ENCODE measurements at places on chromosomes 6 and 20.
A peak's percentile ranks its signal among the peaks of the same experiment; 100 is the strongest.

GRCh38 chr6:94349227-94349626, 929.9 kb upstream of the EPHA7 start:
- no peaks in the 10 kb centered on the region for H3K27me3 ChIP-seq
- H3K27ac ChIP-seq: no peak overlapping the region
- H3K4me3 ChIP-seq: no peak overlapping the region
- DNase-seq: no peak

- H3K36me3 ChIP-seq: peaks cover 72% of the 10 kb centered on the region
- no peak overlapping the region for H3K4me3 ChIP-seq
Measured at GRCh38 chr20:48959899-48960550, 38.5 kb downstream of the ARFGEF2 start.

- no peak overlapping the region for H3K4me3 ChIP-seq
- peaks cover 13% of the 10 kb centered on the region for H3K4me1 ChIP-seq
- H3K27ac ChIP-seq: no peak overlapping the region
- no peaks in the 10 kb centered on the region for H3K36me3 ChIP-seq
- peaks cover 8% of the 10 kb centered on the region for H3K27me3 ChIP-seq
Measured at GRCh38 chr6:116444092-116444491, 17.1 kb upstream of the CALHM6 start.

DNA sequence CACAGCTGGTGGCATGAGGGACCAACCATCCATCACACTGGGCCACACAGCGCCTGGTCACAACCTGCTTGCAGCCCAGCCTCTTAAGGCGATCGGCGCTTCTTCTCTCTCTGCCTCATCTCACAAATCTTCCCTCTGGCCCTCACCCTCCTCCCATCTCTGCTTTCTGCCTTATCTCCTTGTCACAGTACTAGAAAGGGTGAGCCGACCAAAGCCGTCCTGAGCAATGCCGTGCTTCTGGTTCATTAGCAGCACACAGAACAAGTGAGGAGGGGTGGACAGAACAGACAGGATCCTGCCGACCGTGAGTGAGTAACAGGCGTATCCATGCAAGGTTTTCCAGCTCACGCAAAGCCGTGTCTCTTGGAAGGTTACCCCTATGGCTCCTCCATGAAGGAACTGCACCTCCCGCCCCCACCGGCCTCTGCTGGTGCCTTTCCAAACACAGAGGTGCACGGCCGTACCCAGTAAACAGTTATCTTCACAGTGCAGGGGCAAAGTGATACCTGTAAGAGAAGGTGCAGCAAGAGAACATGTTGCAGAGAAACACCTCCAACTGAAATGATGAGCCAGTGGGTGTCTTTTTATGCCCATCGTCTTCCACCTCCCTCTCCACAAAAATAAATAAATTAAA, 331.7 kb downstream of the FARS2 start:
- H3K27me3 ChIP-seq: no peaks in the 10 kb centered on the region
- no peak for DNase-seq
- H3K4me3 ChIP-seq: no peak overlapping the region

DNA sequence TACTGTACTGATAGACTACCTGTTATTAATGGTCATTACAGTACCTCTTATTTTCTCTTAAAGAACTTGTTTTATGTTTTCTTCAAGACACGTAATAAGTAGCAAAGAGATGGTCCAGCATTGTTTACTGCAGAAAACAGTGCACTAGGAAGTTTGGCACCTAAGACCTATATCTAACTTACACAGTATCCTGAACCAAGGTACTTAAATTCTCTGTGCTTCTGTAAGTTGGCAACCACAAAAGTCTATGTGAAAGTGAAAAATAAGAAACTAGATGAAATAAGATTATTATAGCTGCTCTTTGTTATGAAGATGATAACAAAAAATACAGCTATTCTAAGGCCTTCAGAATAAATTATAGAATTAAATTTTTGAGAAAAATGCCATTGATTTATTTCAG, 411.7 kb upstream of the SOX4 start:
- no peaks in the 10 kb centered on the region for H3K27me3 ChIP-seq
- DNase-seq: no peak
- H3K4me1 ChIP-seq: peaks cover 8% of the 10 kb centered on the region
- peaks cover 36% of the 10 kb centered on the region for H3K36me3 ChIP-seq
- no peak overlapping the region for H3K27ac ChIP-seq

GRCh38 chr6:20711518-20711917, 177.3 kb downstream of the CDKAL1 start:
- no peak overlapping the region for H3K4me3 ChIP-seq
- H3K27me3 ChIP-seq: no peaks in the 10 kb centered on the region
- DNase-seq: no peak
- peaks cover 49% of the 10 kb centered on the region for H3K4me1 ChIP-seq

DNA sequence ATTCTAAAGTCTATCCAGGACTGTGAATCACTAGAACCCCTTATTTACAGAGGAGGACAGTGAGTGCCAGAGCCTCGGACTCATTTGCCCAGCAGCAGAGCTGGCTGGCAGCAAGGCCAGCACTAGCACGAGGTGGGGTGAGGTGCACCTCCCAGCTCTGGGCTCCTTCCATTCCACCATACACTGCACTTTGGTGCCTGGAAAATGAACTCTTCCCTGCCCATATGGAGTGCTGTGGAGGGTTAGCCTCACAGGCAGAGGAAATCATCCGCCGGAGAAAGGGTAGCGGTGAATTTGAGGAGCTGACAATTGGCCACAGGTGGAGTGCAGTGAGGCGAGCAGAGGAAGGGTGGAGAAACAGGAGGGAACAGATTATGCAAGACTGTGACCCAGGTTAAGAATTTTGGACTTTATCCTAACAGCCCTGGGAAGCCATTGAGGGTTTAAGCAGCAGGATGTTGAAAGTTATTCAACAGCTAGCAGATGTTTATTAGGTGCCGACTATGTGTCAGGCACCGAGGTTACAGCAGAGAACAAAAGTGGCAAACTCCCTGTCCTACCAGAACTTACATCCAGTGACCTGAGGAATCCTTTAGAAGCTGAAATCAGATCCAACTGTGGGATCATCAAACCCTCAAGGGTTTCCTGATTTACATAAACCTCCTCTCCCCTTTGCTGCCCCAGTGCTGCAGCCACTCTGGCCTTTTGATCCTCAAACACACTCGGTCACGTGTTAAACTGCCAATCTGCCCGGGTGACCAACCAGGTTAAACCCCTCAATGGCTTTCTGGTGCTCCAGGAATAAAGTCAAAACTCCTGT, 6.2 kb downstream of the TRIM26 start:
- H3K27ac ChIP-seq: no peak overlapping the region
- no peak overlapping the region for H3K4me3 ChIP-seq
- H3K27me3 ChIP-seq: no peaks in the 10 kb centered on the region
- DNase-seq: no peak

DNA sequence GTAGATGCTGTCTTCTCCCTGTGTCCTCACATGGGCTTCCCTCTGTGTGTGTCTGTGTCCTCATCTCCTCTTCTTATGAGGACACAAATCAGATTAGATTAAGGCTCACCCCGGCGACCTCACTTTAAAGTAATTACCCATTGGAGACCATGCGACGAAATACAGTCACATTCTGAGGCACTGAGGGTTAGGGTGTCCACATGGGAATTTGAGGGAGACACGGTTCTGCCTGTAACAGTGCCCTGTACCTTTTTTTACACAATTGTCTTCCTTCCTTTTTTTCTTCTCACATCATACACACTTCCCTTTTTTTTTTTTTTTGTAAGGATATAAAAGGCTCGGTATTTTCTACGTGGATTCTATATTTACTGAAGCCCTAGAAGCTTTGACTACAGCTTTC, 48.9 kb downstream of the DEK start:
- peaks cover 27% of the 10 kb centered on the region for H3K4me1 ChIP-seq
- peaks cover 75% of the 10 kb centered on the region for H3K36me3 ChIP-seq
- H3K27ac ChIP-seq: peak overlapping the region; percentile 59
- no peak overlapping the region for H3K4me3 ChIP-seq

DNA sequence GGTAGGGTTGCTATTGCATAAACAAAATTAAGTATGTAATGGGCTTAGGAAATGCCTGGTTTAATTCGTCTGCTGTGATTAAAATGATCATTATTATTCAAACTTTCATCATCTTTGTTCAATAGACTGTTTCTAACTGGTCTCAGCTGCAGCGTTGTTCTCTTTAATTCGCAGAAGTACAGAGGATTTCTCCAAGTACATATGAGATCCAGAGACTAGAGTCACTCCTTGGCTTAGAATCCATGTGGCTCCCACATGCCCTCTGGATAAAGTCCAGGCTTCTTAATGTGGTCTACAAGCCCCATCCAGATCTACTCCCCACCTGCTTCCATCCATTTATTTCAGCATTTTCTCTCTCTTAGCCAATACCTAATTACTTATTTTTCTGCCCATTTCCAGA, 1.1 kb upstream of the ZBTB24 start:
- H3K27me3 ChIP-seq: no peaks in the 10 kb centered on the region
- DNase-seq: no peak
- no peak overlapping the region for H3K27ac ChIP-seq
- H3K4me3 ChIP-seq: peak overlapping the region; percentile 74
- H3K36me3 ChIP-seq: peaks cover 32% of the 10 kb centered on the region

DNA sequence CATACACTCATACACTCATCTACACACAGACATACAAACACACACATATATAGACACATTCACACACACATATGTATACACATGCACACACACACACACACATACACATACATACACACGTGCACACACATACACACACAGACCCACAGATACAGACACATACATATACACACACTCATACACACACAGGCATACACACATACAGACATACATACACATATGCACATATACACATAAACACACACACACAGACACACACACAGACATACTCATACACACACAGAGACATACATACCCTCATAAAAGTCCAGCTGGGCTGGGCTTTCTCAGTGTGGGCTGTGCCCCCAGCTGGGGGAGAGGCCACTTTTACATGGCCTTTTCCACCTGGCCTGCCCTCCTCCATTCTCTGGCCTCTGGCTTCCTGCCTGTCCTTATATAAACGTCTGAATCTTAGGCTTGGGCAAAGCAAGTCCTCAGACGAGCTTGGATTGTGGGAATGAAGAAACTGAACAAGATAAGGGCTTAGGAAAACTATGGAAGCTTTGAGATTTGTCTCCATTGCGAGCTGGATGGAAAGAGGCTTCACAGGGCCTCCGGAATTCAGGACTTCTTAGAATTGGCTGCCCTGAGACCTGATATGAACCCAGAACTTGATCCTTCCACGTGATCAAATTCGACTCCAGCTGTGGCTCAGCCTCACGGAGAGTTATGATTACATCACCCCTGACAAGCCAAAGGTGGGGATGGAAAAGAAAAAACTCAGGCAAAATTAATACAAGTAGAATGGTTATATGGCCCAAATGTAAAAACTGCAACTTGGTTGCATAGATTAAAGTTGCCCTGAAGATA, 22.5 kb upstream of the CST3 start:
- H3K27ac ChIP-seq: no peak overlapping the region
- H3K36me3 ChIP-seq: no peaks in the 10 kb centered on the region
- no peak for DNase-seq
- no peaks in the 10 kb centered on the region for H3K4me1 ChIP-seq
- peaks cover 15% of the 10 kb centered on the region for H3K27me3 ChIP-seq
- no peak overlapping the region for H3K4me3 ChIP-seq

DNA sequence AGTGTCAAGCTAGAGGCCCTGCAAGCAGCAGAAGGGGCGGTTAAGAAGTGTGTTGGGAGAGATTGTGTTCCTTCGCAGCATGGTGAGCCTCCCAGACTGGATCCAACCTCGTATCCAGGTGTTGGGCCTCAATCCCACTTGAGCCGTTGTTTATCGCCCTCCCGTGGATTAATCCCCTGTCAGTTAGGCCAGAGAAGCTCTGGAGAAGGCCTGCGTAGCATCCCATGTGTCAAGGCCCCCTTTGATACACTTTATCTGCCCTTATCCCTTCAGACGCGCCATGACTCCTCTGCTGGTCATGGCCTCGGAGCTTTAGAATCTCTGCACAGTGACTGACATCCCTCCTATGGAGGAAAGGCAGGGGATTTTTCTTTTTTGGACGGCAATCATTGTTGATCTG, 181.0 kb downstream of the ZFP64 start:
- no peak for DNase-seq
- H3K4me3 ChIP-seq: no peak overlapping the region
- H3K27ac ChIP-seq: no peak overlapping the region
- H3K27me3 ChIP-seq: peaks cover 5% of the 10 kb centered on the region

DNA sequence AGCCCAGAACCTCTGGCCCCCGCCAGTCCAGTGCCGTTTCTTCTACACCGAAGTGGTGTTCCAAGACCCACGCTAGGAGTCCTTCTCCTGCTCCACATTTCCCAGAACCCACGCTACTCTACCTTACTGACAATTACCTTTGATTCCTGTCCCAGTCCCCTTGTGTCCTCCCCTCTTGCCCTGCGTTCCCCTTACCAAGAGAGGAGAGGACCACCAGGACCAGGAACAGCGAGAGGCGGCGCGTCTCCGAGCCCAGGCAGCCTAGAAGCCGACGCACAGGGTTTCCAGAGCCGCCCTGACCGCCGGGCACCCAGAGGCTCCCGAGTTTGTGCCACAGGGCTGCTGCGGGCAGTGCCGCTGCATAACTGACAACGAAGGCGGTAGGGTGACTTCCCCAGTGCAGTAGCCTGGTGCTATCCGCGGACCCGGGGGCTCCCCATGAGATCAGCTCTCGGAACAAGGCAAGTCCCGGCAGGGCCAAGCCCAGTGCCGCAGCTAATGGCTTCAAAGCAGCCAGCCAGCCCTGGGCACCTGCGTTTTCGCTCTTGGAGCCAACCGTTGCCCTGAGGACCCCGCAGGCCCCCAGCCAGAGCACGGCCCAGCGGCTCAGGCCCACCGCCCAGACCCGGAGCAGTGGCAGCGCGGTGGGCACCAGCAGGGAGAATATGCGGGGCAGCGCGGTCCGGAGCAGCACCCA, 512 bp downstream of the TAP1 start:
- no peaks in the 10 kb centered on the region for H3K27me3 ChIP-seq
- H3K4me1 ChIP-seq: peaks cover 63% of the 10 kb centered on the region
- H3K27ac ChIP-seq: peak overlapping the region; percentile 100
- DNase-seq: peak; percentile 79
- H3K36me3 ChIP-seq: peaks cover 94% of the 10 kb centered on the region

- peaks cover 36% of the 10 kb centered on the region for H3K4me1 ChIP-seq
- H3K4me3 ChIP-seq: peak overlapping the region; percentile 4
- DNase-seq: no peak
- no peaks in the 10 kb centered on the region for H3K27me3 ChIP-seq
- no peak overlapping the region for H3K27ac ChIP-seq
Measured at GRCh38 chr6:47241742-47242482, 67.8 kb downstream of the TNFRSF21 start.

GRCh38 chr6:148525453-148525852, 182.8 kb downstream of the SASH1 start:
- peak overlapping the region; percentile 87 for H3K27ac ChIP-seq
- peaks cover 30% of the 10 kb centered on the region for H3K4me1 ChIP-seq
- no peak overlapping the region for H3K4me3 ChIP-seq
- H3K36me3 ChIP-seq: no peaks in the 10 kb centered on the region
- no peak for DNase-seq

GRCh38 chr20:64119681-64120341, 12.4 kb upstream of the NPBWR2 start:
- H3K27ac ChIP-seq: peak overlapping the region; percentile 85
- no peaks in the 10 kb centered on the region for H3K36me3 ChIP-seq
- no peak for DNase-seq
- peaks cover 9% of the 10 kb centered on the region for H3K4me1 ChIP-seq
- H3K4me3 ChIP-seq: peak overlapping the region; percentile 49

GRCh38 chr6:140253096-140253495, 878.6 kb upstream of the CITED2 start:
- H3K4me1 ChIP-seq: no peaks in the 10 kb centered on the region
- H3K36me3 ChIP-seq: no peaks in the 10 kb centered on the region
- peaks cover 14% of the 10 kb centered on the region for H3K27me3 ChIP-seq

Measured in activated T-cell treated with anti-CD3 and anti-CD28 coated beads, Interleukin-2, amount 50 U/mL, for 24 hours (primary cell).